Stimulated activated CD4-positive, alpha-beta T cell treated with anti-CD3 and anti-CD28 coated beads, Interleukin-15, amount 100 ng/mL, for 24 hours (primary cell): ENCODE measurements at places on chromosomes 5 and 9.

DNA sequence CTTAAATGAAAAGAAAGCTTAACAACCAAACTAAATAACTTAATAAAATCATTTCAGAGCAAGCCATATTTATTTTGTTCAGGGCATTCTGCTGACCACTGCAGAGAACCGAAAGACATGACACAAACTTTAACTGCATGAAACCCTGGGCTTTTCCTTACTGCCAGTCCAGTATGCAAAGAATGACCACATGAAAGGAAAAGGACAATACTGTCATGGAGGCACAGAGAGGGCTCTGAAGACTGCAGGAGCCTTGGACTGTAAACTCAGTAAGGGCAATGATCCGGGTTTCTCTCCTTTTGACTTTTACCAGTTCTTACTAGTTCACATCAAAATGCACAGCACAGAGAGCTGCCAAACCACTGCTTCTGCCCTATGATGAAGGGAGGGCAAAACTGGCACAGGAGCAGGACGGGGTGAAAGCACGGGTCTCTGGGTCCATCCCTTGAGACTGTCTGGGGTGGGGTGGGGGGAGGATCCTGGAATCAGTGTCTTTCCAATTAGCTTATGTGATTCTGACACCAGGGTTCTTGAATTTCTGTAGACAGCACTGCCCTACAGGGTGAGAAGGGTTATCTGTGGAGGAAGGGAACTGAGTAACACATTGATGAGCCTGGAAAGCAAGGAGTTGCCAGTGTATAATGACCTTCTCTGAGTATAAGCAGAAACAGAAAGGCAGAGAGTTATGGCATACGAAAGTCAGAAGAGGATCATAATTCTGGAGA lies 44.7 kb downstream of the RNF130 start:
- no peak for DNase-seq

DNA sequence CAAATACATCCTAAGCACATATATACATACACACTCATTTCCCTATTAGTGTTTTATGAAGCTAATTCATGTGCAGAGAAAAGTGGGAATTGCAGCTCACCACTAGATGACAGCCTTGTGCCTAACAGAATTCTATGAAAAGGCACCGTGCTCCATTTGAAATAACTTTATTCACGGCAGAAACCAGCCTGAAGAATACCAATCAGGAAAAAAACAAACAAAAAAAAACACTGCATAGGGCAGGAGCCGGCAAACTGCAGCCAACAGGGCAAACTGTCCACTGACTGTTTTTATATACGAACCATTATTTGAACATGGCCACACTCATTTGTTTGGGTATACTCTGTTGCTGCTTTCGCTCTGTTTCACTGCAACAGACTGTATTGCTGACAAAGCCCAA lies 33.6 kb downstream of the ERMP1 start:
- no peak for DNase-seq

DNA sequence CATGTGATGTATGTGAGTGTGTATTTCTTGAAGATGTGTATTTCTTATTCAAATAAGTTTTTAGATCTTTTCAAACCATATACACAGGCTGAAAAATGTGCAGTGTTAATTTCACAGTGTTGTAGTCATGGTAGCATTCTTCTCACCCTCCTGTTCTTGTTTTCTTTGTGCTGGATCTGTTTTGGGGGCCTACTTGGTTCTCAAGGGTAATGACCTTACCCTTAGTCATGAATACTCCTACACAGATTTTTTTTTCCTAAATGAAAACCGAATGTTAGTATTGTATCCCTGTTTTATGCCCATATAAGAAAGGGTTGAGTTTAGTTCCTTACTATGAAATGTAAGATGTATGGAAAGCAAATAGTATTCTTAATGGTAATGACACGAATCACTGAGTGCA lies 88.0 kb downstream of the SLC44A1 start:
- no peak for DNase-seq

DNA sequence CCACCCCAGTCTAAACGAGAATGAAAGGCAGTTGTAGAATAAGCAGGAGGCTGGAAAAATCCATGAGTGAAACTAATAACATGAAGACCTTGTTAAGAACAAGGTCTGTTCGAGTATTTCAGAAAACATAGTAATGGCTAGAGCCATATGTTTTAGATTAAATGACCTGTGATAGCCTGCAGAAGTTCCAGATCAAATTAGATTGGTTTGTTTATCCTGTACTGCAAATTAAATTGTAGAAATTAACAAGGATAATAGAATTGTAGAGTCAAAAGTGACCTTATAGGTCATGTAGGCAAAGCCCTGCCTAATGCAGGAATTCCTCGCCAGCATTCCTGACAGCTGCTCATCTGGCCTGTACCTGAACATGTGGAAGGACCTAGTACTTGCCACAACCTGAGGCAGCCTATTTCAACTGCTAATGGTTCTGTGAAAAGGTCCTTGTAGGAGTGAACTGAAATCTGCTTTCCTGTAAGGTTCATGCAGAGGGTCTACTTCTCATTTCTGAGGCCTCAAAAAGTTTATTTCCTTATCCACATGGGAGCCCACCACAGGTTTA lies 17.2 kb downstream of the LIX1 start:
- DNase-seq, result no peak

- DNase-seq, result no peak
Measured at GRCh38 chr9:22120159-22120549, 111.0 kb upstream of the CDKN2B start.
